ENCODE measurements at places on chromosomes 5 and 9. TPM values are rescaled to one million over a fixed set of nuclear protein-coding genes. Genes with fewer than 3 reads are reported as not detected.

Gene TTC23L
- total RNA-seq = not detected

Gene SLC6A3
- total RNA-seq = not detected

Gene MIGA2
- 39.9 TPM for total RNA-seq

Gene EGFLAM
- total RNA-seq = 4.2 TPM

Gene TGFBI
- total RNA-seq = 174 TPM

Gene FOXD4L5
- not detected for total RNA-seq

Measured in ascending aorta (tissue), 2 donors.